ENCODE measurements at places on chromosomes 2 and 18. TPM values are rescaled to one million over a fixed set of nuclear protein-coding genes. Genes with fewer than 3 reads are reported as not detected.
A peak's percentile ranks its signal among the peaks of the same experiment; 100 is the strongest.

PSMA8 gene
- total RNA-seq: not detected

LPIN2 gene
- total RNA-seq: 24.4 TPM

IL1RN gene
- total RNA-seq: not detected

GRCh38 chr2:68110102-68110501 lies 47.3 kb upstream of the C1D start:
- DNase-seq: no peak

DNA sequence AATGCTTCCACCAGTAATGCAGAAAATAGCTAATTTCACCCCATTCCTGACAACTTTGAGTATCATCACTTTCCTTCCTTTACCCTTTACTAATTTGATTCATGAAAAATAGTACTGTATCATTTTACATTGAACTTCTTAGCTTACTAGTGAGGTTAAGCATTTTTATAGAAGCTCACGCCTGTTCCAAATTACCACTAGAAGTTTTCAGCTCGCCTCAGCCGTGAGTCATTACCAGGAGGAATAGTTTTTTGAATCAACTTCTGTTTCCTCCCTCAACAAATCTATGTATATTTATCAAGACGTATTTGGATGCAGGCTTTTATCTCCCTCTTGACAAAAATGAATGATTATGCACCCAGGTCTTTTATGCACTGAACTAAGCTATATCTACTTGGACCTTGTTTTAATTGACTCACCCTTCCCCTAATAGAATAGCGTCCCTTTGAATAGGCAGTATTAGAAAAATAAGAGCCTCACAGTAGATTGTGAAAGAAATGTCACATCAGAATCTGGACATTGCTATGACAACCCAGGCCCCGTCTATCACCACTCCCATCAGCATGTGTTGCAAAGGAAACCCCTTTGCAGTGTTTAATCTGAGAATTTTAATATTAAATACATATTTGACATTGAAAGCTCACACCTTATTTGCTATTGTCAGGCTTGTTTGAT lies 207.4 kb upstream of the NRP2 start:
- peak; percentile 54 for DNase-seq

DNA sequence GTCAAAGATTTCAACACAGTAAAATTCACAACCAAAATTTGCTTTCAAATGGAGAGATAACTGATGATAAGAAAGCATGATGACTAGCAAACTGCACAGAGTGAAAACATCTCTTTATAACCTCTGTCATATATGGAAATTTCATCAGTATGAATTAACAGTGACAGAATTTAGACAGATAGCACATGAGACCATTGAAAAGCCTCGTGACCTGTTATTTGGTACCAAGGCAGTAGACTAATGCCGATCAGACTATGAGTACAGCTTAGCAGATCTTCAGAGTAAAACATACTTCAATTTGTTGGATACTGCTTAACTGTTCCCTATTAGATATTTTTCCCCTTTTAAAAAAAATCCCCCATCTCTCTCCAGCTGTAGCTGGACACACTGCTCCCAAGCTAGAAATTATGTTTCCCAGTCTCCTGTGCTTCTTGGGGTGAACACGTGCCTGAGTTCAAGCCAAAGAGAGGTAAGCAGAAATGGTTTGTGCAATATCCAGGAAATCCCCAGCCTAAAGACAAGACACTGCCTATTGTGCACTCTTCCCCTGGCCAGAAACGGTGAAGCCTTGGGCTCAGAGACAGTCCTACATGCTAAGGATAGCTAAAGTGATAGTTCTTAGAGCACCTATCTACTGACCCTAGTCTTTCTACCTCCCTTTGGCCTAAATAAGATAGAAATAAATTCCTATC lies 256.1 kb downstream of the NCKAP5 start:
- no peak for DNase-seq

- DNase-seq: no peak
Measured at GRCh38 chr2:8009010-8009597, 672.8 kb upstream of the ID2 start.
